DMS153 (cell line): ENCODE measurements at places on chromosomes 5 and 9.
A peak's percentile ranks its signal among the peaks of the same experiment; 100 is the strongest.

DNA sequence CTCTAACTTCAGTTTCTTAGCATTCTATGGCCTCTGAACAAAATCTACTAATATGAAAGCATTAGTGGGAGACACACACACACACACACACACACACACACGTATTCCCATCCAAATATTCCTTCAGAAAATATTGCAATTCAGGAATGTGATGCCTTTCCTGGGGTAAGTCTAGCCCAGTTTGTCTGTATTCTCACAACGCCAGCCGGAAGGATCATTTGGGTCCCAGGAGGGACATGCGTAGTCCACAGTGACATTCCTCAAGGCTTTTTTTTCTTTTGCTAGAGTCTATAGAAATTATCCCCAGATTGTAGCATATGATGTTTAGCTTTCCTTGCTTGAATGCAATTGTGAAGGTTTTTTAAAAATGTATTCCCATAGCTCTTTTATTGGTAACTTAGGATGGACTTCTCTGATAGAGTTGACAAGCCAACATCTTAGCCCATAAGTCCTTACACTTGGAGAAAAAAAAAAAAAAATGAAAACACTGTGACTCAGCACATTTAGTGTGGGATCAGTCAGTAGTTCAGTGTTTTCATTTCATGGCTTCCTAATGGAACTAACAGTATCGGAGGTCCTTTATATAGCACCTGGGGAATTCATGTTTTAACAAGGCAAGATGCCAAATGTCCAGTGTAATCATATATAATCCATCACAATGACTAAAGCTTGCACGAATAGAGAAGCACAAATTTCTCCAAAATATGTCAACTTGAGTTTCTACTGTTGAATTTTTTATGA lies 316.5 kb downstream of the DIRAS2 start:
- no peak for DNase-seq

DNA sequence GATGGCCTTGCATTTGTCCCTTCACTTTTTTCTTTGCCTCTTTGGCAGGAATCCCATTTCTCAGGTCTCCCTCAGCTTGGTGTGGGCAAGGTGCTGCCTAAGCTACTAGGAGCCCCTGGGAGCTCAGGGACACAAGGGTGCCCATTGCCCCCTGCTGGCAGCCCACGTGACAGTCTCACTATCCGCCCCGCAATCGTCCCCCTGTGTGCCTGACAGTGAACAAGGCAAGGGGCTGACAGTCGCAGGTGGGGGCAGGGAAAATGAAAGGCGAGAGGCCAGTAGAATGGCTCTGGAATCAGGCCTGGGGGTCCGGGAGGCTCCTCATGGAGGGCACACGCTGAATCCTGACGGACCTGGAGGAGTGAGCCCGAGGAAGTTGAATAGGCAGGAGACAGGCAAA lies 2.0 kb upstream of the PCDH12 start:
- no peak for DNase-seq

DNA sequence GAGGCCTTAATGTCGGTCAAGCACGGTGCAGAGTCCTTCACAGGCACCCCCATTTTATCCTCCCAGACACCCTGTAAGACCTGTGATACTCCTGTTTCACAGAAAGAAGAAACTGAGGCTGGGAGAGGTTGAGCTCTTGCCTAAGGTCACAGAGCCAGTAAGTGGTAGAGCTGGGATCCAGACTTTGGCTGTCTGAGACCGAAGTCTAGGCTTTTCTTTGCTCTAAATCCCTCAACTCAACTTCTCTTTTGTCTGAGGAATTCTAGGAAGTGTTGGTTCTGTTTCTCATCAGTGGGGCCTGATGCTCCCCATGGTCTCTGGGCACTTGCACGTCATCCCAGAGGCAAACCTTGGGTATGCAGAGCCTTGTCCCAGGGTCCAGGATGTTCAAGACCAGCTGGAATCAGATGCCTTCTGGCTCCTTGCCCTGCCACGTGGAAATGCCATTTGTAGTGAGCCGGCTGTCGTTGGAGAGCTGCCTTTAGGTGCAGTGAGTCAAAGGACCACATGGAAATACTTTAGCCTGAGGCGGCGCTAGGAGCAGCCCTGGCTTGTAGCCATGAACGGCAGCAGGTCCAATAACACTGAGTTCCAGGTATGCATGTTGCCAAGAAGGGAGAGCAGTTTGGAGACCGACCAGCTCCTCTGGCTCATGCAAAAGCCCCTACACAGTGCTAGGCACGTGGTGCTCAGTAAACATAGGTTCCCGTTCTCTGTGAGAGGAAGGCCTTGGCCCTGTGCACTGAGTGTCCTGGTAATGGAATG lies 9.2 kb downstream of the DCANP1 start:
- DNase-seq, result peak; percentile 10

- peak; percentile 64 for DNase-seq
Measured at GRCh38 chr9:14769230-14769571, 46.7 kb upstream of the CER1 start.

DNA sequence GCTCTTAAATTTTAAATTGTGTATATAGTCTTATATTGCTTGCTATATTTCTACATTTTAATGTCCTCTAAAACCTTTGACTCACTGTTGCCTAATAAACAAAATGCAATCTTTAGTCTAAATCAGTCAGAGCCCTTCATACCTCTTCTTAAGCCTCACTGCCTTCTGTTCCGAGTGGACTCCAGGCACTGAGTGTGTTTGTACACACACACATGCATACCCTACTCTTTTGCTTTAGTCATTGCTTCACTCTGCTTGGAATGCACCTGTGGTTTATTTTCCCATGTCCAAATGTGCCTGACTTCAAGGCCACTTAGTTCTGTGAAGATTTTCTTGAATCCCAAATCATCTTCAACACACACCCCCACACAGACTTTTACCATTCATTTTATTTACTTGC lies 60.9 kb downstream of the SLC12A2 start:
- no peak for DNase-seq

- DNase-seq, result no peak
Measured at GRCh38 chr9:3912280-3912679, 386.5 kb upstream of the RFX3 start.

DNA sequence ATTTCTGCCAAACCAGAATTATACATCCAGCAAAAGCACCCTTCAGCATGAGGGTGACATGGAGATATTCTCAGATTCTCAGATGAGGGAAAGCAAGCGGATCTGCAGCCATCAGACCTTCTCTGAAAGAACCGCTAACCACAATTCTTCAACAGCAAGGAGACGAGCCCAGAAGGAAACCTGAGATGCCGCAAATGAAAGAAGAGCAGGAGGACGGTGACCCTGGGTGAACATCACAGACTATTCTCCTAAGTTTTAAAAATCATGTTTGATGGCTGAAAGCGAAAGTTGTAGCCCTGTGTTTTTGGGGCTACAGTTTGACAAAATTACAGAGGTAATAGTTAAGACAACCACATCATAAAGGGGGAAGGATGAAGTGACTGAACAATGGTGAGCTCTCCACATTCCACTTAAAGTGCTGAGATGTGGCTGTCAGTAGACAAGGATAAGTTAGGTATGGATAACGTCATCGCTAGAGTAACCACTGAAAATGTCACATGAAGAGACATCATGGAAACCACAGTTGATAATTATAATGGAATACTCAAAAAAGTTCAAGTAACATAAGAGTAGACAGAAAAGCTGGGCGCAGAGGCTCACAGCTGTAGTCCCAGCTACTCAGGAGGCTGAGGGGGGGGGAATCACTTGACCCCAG lies 31.5 kb upstream of the NSMF start:
- no peak for DNase-seq

GRCh38 chr9:72444435-72444834 lies 77.0 kb upstream of the TMC1 start:
- DNase-seq, result no peak
